ENCODE measurements at places on chromosomes 4 and X.

DNA sequence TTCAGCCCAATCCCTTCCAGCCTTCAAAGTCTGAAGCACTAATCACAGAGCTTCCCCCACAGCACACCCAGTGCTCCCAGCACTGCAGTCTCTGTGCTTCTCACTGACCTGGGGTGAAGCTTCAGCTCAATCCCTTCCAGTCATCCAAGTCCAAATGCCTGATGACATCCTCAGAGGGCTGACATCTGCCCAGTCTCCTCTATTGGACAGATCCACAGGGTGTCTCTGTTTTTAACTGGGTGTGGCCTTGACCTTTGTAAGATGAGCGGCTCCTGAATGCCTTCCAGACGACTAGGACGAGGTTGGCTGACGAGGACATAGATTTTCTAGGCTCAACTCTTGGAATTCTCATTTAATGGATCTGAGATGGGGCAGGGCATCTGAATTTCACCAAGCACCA is 7.6 kb upstream of the SLC2A9 start:
- DNase-seq, result peak; percentile 18

DNA sequence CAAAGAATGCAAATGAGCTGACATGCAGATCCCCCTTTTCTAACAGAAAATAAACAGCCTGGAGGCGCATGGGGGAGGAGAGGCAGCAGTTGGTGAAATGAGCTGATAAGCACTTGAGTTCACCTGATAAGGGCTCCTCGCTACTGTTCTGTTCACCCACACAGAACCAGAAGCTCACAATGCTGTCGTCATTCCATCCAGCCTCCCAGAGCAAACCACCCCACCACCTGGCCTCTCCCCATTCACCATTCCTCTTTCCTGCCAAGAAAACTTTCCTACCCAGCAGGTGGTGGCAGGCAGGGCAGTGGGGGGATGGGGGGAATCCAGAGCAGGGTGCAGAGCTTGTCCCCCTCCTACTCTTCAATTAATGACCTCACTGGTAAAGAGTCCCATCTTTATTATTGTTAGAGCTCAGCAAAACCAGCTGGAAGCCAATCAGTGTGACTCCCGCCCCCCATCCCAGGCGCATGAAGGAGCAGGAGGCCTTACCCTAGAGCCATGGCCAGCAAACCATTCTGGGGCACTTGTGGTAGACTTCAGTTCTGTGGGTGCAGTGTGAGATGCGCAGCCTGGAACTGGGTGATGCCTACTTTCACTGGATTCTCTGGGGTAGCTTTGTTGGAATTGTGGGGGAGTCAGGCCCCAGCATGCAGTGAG is 350.3 kb downstream of the ZIC3 start:
- no peak for DNase-seq

GRCh38 chrX:10173331-10173900 is 16.6 kb downstream of the CLCN4 start:
- DNase-seq, result peak; percentile 91

DNA sequence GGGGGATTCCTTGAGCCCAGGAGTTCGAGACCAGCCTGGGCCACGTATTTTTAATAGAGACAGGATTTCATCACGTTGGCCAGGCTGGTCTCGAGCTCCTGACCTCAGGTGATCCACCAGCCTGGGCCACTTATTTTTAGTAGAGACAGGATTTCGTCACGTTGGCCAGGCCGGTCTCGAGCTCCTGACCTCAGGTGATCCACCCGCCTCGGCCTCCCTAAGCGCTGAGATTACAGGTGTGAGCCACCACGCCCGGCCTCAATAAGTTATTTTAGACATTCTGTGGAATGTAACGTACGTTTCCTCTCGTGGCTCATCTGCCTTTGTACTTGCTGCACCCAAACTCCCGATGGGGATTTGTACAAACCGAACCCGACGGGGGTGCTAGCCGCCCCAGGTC is 8.8 kb downstream of the ASMT start:
- no peak for DNase-seq

- peak; percentile 7 for DNase-seq
Observed at GRCh38 chr4:170025523-170026252, 507 bp downstream of the MFAP3L start.

DNA sequence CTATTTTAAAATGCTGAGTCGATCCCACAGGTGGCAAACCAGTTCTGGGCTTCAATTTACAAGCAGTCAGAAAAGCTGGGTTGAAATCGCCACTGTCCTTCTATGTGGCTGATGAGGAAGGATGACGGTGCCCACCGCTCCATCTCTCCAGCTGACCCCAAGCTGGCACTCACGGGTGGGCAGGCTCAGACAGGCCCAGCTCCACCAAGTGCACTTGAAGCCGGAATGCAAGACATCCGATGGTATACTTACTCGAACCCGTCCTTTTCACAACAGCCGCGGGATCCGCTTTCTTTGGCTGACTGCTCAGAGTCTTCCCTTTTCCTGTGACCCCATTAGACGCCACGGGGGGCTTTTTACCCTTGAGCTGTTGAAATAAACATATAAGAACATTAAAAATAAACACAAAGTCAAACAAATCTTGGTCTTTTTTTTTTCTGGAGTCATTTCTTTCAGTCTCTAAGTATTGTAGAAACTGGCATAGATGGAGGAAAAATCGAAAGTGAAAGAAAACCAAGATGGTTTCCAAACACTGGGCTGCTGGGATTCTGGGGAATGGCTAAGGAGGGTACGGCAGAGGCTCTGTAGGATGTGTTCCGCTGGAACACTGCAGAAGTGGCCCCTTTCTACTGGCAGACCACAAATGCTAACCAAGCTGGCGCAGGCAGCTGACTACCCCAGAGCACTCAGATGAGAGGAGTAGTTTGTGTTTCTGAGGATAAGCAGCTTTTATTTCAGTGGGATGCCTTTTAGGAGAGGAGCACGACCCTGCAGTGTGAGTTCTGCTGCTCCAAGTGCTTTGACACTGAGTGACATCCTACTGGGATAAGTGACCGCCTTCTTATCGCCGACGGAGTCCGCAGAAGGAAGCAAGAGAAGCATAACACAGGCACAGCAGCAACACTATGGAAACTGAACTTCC is 160.9 kb downstream of the AFAP1 start:
- DNase-seq, result no peak

GRCh38 chrX:67544281-67545035 is 637 bp downstream of the AR start:
- peak; percentile 11 for DNase-seq

GRCh38 chr4:20194123-20195013 is 57.3 kb upstream of the SLIT2 start:
- DNase-seq, result peak; percentile 88

DNA sequence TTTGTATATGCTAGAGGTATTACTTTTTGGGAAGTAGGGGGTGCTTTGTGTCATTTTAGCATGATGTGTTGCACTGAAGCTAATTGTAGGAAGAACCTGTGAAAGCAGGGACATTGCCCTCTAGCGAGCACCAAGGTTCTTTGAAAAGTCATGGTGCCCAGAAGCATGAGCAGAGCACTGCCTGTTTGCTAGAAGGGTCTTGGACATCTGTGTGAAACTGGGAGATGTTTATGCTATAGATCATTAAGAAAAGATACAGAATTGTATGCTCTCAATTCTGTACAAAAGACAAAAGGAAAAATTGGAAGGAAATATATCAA is 14.7 kb downstream of the GRPR start:
- DNase-seq, result no peak

Data from fibroblast of skin of scalp (primary cell).